Lung microvascular endothelial cell (primary cell): ENCODE measurements at places on chromosomes 5 and 9. TPM values are rescaled to one million over a fixed set of nuclear protein-coding genes. Genes with fewer than 3 reads are reported as not detected.

DNA sequence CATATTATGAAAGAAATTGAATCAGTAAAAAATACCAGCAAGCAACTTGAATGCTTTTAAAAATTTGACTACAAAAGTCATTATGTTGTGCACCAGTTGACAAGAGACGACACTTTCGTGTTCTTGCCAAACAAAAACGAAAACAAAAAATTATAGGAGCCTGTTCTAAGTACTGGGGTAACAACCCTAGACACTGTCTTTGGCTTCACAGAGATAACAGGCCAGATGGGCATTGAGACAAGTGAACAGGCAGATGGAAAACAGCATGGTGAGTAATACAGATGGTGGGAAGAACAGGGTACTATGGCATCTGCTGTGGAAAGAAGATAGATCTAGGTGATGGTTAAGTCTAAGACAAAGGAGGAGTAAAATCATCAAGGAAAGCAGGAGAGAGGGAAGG lies 99.0 kb downstream of the CDH12 start:
- DNase-seq, result no peak

DNA sequence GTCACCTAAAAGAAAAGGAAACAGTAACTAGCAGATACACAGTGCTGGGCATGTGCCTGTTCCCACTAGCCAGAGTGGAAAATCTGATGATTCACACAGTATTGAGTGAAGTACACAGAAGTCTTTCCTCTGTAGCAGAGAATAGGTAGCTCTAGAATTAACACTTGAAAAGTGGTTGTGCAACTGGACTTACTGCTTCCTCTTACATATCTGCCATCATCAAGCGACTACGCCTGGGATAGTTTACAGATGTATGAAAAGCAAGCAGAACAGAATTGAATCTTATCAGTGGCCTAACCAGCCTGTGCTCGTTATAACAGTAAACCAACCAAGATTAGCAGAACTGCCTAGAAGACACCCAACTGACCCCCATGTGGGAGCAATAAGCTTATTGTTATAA lies 130.6 kb downstream of the DTWD2 start:
- no peak for DNase-seq

DNA sequence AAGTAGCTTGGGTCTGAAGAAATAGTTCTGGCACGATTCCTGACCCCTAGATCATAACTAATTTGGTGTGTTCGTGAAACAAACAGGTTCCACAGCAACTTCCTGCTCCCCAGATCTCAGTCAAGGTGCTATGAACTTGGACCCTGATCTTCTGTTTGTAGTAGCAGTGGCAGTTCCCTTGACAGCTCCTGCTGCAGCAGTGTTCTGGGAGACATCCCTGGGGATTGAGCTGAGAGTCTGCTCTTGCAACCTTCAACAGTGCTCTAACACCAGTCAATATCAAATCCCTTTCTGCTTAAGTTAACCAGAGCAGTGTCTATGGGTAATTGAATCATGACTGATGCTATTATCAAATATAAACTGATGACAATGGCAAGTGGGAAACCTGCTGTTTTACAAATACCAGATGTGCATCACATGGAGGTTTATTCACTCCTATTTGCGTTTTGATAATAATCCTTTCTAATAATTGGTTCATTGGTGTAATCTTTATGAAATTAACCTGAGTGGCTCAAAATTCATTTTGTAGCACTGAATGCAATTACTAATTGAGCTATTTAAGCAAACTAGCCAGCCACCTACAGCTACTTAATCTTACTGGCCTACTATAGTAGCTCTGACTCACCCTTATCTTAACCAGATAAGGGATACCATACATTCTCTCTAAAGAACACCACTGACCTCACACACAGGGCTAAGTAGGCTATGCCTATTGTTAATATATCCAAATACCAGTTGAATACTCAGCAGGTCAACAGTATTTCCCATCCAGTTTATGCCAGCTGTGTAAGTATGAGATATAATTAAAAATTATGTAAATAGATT lies 21.9 kb downstream of the KDM4C start:
- DNase-seq, result no peak

DNA sequence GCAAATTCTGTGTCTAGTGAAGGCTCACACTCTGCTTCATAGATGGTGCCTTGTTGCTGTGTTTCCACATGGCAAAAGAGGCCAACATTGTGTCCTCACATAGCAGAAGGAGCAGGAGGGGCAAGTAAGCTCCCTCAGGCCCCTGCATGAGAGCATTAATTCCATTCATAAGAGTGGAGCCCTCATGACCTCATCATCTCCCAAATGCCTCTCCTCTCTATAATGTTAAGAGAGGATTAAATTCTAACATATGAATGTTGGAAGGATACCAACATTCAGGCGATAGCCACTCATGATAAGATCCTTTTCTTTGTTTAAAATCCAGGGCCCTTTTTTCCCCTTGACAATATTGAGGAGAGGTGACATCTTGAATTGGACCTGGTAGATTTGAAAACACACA lies 35.2 kb upstream of the PAM start:
- no peak for DNase-seq

OTULINL gene
- 0.22 and 0.40 TPM in 2 replicates for total RNA-seq

DNA sequence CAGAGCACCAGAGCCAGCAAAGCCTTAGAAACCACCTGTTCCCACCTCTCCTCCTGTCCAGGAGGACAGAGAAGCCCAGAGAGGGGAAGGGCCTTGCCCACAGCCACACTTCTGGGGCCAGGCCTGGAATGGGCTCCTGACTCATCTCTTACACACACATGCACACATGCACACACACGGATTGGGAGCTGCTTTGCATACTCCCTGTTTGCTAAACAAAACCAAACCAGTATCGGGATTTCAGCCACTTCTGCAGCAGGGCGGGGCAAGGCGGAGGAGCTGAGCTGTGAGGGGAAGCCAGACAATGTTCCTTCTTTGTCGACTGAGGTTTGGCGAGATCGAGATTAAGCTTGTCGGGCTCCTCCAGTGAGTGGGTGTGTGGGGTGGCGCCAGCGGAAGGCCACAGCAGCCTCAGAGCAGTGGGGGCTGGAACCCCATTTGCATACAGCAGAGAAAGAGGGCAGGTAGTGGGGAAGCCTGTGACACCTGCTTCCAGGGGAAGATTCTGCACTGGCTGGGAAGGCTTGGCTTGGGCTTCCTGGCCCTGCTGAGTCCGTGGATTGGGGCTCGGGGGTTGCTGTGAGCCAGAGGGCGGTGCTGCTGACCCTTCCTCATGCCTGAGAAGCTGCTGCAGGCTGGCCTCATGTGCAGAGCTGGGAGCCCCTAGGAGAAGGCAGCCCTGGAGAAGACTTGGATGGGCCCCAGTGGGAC lies 16.1 kb downstream of the GFI1B start:
- DNase-seq, result no peak

SEMA5A gene
- total RNA-seq, result under 0.01 and 0.44 TPM in 2 replicates

TCF7 gene
- under 0.01 and 0.22 TPM in 2 replicates for total RNA-seq

- no peak for DNase-seq
Measured at GRCh38 chr5:175282611-175283225, 161.3 kb downstream of the DRD1 start.

- DNase-seq, result no peak
Measured at GRCh38 chr5:168039039-168039438, 252.4 kb upstream of the WWC1 start.

DNA sequence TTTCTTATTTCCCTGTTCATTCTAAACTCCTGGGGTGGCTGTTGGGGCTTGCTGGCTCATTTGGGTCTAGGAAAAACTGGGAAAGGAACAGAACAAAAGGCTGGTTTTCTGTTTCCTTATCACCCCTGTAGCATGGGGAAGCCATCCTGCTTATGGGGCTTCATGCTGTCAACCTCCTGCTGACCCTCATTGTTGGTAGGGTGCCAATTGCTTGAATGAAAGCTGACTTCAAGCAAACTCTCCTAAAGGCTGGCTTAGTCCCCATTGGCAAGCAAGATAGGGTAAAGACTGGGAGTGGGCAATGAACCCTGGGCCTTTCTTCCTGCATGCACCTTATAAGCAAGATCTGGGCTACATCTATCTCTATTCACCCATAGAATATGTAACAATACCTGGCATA lies 511.6 kb downstream of the DMAC1 start:
- no peak for DNase-seq

GRCh38 chr5:129027260-129027659 lies 62.0 kb downstream of the SLC27A6 start:
- no peak for DNase-seq

IL4 gene
- total RNA-seq, result not detected in 2 replicates

DNA sequence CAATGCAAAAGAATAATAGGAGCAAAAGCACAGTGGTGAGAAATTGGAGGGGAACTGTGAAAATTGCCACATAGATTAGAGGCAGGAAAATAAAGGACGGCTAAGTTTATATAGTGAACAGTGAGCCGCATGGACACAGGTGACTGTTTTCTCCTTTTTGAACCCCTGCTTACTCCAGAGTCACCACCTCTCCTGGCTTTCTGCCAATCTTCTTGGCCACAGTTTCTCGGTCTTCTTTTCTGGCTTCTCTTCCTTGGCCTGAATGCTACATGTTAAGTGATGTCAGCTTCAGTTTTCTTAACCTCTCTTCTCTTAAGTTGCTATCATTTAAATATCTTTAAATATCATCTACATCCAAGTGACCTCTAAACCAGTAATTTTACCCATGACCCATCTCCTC lies 47.3 kb upstream of the CDKN2B start:
- no peak for DNase-seq

GRCh38 chr5:138257583-138257982 lies 16.8 kb downstream of the GFRA3 start:
- DNase-seq, result no peak

DNA sequence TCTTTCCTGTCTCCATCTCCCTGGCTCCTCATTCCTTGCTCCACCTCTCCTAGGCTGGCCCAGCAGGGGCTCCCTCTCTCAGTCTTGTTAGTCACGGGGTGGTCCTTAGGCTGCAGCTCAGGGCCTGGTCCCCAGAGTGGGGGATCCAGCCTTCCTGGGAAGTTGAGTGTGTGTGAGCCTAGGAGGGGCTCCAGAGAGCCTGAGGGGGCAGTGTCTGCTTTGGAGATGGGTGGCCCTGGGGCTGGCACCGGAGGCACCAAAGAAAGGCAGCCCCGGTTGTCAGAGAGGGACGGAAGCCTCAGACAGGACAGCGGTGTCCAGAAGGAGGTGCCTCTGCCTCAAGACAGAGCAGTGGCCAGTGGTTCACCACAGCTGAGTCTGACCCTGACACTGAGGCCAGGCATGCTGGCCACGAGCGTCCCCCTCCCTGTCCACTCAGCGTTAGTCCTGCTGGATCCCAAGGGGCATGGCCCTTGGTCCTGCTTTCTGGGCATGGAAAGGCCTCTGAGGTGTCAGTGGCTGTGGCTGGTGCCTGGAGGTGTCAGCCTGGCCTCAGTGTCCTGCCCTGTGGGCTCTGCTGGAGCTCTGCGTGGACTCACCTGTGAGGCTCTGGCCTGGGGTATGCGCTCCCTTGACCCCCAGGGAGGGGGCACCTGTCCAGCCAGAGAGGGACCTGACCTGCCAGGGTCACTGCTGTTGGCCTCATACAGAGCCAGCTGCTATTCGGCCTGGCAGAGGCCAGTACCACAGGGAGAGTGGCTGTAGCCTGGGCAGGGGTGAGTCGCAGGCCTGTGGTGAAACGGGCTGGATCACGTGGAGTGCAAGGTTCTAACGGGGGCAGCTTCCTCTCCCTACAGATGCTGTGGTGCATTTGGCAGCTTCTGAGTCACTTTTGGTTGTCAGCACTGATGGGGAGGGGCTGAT lies 130.6 kb downstream of the CACNA1B start:
- no peak for DNase-seq

ABHD17B gene
- total RNA-seq, result 45.5 and 92.9 TPM in 2 replicates

GRCh38 chr9:137078701-137079400 lies 1.5 kb downstream of the UAP1L1 start:
- DNase-seq, result no peak

- no peak for DNase-seq
Measured at GRCh38 chr5:37272511-37272910, 23.3 kb upstream of the CPLANE1 start.
